ENCODE measurements at places on chromosomes 11 and 22.

DNA sequence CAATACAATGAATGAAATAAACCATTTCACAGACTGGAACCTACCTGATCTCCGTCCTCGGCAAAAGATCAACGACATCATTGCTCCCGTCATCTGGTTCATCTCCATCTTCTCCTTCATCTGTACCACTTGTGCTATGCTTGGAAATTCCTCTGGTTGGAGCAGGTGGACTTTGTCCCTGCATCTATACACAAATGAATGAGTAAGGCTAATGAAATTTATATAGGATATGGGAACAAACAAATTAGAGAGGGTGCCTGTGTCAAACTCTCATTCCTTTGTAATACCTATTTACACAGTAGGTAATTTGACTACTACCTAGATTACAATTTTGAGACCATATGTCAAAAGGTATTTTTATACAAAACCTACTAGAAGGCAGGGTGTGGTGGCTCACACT lies 59.4 kb downstream of the F2 start:
- no peak for DNase-seq

DNA sequence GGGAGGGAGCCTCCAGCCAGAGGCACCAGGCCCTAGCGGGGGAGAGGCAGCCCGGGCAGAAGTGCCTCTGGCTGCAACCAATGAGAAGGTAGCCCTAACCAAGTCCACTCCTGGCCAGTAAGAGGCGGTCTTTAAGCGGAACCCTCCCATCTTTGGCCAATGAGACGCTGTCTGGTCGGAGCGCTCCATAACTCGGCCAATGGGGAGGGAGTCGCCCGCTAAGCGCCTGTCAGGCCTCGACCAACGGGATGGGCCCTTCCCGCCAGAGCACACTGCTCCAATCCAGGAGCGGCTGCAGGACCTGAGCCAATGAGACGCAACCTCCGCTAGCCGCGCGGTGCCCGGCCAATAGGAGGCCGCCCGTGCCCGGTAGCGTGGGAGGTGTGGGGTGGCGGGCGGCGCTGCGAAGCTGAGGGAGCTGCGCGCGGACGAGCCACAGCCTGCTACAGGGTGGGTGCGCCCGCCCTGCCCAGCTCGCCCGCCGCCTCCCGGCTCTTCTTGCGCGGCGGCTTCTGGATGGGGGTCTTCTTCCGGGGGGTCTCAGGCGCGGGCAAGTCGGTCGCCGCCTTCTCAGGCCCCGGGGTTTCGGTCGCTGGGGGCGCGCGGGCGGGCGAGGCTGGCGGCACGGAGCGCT lies 12.6 kb downstream of the SCARF2 start:
- no peak for DNase-seq

- no peak for DNase-seq
Measured at GRCh38 chr11:34105957-34106504, 602 bp downstream of the NAT10 start.

- no peak for DNase-seq
Measured at GRCh38 chr11:34523053-34523452, 9.5 kb upstream of the ELF5 start.

DNA sequence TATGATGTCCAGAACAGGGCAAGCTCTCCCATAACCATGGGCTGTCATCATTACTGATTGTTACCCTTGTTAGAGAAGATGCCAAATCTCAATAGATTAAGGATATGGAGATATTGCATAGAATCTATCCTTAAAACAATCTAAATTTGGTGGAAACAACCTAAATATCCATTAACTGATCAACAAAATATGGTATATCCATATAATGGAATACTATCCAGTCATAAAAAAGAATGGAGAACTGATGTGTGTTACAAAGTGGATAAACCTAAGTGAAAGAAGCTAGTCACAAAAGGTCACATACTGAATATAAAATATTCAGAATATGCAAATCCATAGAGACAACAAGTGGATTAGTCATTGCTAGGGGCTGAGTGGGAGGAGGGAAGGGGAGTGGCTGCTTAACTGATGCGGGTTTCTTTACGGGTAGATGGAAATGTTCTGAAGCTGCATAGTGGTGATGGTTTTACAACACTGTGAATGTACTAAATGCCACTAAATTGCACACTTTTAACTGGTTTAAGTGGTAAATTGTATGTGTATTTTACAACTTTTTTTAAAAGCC lies 36.1 kb upstream of the SMCO4 start:
- no peak for DNase-seq

GRCh38 chr11:90250970-90251369 lies 28.1 kb upstream of the CHORDC1 start:
- peak; percentile 73 for DNase-seq

- DNase-seq: peak; percentile 93
Measured at GRCh38 chr11:64856382-64857227, 12.2 kb upstream of the CDC42BPG start.

GRCh38 chr11:95072948-95073347 lies 6.2 kb downstream of the SRSF8 start:
- no peak for DNase-seq

DNA sequence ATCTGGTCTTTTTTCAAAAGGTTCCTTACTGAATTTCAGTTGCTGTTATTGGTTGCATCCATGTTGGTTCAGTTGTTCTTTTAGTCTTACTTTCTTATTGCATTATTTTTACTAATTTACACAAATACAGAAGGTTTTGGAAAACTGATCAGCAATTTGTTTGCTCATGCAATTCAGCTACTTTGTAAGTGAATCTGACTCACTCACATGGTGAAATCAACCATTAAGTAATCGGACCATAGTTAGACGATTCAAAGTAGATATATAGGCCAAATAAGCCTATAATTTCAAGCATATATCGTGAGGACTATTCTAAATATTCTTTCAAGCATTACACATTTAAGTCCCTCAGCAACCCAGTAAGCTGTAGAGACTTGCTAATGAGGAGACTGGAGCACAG lies 41.7 kb downstream of the CCDC83 start:
- DNase-seq: no peak

DNA sequence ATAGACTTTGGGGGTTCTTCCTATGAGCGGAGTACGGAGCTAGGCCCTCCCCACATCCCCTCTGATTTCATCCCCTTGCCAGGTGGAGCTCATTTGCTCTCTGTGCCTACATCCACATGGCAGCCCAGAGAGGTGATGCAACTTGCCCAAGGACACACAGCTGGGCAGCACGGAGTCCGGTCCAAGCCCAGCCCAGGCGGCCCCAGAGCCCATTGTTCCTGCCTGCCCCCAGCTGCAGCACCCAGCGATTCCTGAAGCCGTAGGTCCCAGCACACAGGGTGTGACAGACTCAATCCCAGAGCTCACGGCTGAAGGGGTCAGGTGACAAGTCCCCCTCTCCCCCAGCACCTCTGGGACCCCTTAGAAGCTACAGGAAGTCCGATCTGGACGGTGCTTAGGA lies 22.2 kb upstream of the RFPL3 start:
- DNase-seq: no peak

DNA sequence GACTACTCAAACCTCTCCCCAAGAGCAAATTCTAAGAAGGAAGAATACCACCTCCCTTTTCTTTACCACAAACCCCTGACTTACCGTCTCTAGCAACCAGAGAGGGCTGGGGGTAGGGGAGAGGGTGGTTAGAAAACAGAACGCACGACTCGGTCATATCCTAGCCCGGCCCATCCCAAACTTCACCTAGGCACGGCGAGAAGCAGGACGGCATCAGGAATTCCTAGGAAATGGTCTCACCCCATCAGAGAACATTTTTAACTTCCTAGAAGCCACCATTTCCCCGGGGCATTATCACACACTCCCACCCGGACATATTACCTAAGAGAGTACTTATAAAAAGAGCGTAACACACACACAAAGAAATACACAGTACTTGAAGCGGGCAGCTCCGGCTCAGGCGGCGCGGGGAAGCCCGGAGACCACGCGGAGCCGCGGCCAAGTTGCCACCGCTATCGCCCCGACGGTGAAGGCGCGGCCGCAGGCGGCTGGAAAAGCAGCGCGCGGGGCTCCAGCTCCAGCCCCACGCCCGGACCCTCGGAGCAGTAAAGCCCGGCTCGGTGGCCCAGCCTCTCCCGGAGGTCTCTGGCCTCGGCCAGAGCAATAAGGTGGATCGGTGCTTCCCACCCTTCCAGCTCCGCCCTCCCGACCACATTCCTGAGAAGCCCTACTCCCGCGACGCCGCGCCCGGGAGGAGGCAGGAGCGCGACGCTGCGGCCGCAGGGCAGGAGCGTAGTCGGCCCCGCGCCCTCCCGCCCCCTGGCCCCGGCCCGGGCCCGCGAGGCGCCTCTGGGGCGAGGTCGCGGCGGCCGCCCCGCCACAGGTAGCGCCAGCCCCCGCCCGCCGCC lies 878 bp downstream of the RRAS2 start:
- DNase-seq: no peak

DNA sequence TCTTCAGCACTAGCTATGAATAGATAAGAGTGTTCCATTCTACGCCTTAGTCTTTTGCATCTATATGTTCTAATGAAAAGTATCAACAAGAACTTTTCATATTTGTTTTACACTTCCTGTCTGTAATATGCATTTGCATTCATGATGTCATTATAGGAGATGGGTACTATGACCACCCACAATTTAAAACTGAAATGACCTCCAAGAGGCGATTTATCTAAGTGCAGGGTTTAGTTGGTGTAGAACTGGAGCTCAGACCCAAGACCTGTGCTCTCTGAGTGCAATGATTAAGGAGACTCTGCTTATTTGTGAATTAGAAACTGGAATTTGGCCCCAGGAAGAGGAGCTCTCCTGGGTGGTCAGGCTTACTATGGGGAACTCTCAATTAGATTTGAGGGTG lies 289.1 kb downstream of the ETS1 start:
- no peak for DNase-seq

DNA sequence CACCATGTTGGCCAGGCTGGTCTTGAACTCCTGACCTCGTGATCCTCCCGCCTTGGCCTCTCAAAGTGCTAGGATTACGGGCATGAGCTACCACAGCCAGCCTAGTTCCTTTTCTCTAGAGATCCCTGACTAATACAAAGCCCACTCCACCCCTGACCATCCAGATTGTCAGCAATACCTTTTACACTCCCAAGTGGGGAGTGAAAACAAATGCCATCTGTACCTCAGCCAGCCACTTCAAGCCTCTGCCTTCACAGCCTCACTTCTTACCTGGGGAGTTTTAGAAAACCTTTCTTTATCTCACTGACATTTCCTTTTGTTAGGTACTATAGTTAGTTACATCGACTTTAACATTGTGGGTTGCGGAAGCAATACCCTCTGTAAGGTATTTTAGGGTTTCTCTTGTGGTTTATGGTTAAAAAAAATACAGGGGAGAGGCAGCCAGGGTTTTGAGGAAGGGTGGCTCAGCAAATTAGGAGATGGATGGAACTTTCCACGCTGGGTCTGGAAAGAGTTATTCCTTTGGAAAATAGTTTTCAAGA lies 8.9 kb downstream of the TOM1 start:
- peak; percentile 70 for DNase-seq

GRCh38 chr11:23569134-23569533 lies 708.9 kb upstream of the CCDC179 start:
- no peak for DNase-seq

GRCh38 chr22:37276776-37277175 lies 5.5 kb upstream of the CYTH4 start:
- peak; percentile 4 for DNase-seq

DNA sequence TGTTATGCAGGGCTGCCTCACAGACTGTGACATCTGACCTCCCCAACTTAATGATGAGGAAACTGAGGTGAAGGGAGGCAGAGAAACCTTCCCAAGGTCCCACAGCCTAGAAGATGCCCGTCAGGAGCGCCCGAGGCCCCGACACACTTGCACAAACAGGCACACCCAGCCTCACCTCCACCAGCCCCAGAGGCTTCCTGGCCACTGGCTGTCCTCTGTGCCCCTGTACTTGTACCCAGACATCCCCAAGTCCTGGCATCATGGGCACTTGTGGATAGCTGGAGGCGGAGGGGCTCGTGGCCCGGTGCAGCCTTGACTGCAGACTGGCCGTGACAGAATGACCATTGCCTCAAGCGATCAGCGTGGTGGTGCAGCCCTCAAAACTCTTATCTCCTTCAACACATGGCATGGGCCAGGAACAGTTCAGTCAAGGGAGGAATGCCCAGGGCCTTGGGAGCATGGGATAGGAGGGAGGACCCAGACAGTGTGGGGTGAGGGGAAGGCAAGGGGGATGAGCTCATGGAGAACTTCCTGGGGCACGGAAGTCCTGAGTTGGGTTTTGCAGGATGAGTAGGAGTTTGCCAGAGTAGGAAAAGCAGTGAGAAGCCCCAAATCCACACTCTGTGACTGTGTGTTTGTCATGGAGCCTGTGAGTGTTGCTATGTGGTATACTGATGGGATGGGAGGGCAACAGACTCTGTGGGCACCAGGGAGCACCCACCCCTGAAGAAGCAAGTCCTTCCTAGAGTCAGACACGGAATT lies 25.8 kb upstream of the PPARA start:
- DNase-seq: no peak

DNA sequence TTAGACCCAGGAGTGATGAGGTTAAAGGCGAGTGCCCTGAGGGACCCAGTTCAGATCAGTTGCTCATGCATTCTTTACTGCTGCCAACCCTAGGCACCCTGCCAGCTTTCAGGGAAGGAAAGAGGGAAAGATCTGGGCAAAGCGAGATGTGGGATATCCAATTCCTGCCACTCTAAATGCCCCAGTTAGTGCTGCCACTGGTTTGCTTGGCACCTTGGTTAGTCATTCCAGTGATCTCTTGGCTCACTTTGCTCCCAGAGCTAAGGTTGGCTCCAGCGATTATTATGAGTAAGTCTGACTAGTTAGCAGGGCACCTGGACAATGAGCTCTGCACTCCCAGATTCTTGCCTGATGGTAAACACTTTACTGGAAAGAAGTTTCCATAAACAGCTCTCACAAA lies 85.0 kb downstream of the INSC start:
- DNase-seq: no peak

- peak; percentile 43 for DNase-seq
Measured at GRCh38 chr11:60717956-60718355, 6.6 kb upstream of the MS4A18 start.

DNA sequence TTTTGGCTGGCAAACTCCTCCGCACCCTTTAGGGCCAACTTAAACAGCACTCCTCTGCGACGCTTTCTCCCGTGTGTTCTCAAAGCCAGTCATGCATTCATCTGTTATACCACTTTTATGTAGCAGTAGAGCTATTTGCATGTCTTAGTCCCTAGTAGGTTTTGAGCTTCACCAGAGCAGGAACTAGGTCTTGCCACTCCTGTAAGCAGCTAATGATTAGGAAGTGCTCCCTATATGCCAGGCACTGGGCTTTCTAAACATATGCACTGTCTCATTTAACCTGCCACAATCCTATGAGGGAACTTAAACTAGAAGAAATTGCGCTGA lies 180.8 kb downstream of the DBX1 start:
- DNase-seq: no peak

GRCh38 chr11:121711236-121711635 lies 258.5 kb upstream of the SORL1-AS1 start:
- DNase-seq: no peak

GRCh38 chr11:1040428-1041148 lies 4.1 kb upstream of the MUC6 start:
- no peak for DNase-seq
